ENCODE measurements at places on chromosomes 12 and 14.

- DNase-seq, result peak; percentile 72
These were observed 22.2 kb upstream of the ABCD4 start for GRCh38 chr14:74324931-74325361.

GRCh38 chr14:62443796-62444195 is 601.5 kb downstream of the KCNH5 start:
- DNase-seq, result no peak

- no peak for DNase-seq
These were observed 7.6 kb upstream of the FKBP11 start for GRCh38 chr12:48932878-48933277.

DNA sequence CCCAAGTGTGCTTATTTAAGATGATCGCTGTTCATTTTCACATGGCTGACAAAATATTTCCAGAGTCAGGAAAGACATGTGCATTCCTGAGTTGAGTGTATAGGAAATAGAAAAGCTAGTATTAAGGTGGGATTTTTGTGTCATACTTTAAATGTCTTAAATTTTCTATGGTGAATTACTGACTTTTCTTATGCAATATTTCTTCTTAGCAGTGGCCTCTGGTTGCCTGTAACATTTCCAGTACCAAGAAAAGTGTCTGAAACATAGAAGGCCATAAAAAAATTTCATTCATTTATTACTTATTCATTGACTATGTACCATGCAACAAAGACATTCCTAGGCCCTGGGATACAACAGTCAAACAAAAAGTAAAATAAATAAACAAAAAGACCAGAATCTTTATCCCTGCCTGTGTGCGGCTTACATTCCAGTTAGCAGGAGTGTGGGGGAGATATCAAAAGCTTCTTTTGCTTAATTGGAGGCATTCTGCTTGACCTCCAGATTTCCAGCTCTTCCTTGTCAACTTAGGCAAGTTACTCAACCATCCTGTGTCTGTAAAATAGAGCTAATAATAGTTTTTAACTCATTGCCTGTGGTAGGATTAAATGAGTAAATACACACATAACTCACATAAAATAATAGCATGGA is 216.3 kb upstream of the FLRT2 start:
- no peak for DNase-seq

GRCh38 chr14:28690029-28690692 is 76.4 kb upstream of the FOXG1 start:
- DNase-seq, result no peak

DNA sequence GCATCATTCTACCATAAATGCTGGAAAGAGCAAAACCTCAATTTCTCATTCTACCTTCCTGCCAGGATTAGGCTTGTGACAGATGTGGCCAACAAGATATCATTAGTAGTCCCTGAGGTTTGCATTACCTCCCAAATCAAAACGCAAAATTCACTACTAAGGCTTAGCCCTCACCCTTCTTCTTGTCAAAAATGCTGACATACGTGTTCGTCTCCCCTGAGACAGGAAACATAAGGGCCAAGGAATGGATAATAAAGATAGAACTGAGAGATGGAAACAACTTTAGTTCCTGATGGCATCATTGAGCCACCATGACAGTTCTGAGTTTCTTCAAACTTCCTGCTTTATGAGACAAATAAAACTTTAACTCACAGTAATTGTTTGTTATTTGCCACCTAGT is 642.1 kb downstream of the NOVA1 start:
- no peak for DNase-seq

DNA sequence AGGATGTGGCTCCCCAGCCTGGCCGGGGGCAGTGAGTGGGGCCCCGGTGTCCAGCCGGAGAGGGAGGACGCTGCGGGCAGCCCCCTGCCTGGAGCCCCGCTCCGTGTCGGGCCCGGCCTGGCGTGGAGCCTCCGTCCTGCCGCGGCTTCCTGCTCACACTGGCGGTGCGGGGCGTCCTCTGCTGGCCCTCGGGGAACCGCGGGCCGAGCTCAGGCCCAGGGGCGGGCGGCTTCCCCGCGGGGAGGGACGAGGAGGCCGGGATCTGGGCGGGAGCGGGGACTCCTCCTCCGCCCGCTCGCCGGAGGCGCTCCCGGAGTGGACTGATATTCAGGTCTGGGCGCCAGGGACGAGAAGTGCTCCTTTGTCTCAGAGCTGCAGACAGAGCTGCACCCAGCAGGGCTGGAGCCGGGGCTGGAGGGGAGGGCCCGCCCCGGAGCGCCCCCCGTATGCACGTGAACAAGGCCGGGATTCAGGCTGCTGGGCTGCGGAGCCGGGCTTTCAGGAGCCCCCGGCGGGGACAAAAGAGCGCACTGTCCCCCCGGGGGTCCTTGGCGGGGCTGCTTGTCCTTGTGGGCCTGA is 2.2 kb downstream of the MMP17 start:
- DNase-seq, result peak; percentile 81

DNA sequence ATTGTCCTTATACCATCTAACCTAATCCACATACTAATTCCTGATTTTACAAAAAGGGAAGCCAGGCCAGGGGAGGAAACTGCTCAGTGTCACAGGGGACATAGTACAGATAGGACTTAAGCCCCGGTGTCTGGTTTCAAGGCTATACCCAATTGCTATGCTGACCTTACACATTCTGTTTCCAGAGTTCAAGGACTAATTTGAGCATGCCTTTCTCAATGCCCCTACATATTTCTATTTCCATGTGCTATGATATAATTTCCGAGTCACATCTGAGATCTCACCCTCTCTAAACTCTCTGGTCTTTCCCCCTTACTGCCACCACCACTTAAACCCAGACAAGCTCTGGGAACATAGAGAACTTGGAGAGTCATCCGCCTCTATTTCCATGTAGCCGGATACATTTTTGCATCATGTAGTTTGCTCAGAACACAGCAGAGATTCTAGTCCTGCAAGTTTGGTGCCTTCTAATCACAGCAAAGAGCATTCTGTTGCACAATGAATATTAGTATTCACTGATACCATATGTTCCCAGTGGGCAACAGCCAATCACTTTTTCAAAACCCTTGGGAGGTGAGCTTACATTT is 34.2 kb downstream of the PPM1H start:
- no peak for DNase-seq

GRCh38 chr12:91980389-91980821 is 165.2 kb downstream of the BTG1 start:
- no peak for DNase-seq

- no peak for DNase-seq
These were observed 779.7 kb upstream of the FLRT2 start for GRCh38 chr14:84750284-84750683.

DNA sequence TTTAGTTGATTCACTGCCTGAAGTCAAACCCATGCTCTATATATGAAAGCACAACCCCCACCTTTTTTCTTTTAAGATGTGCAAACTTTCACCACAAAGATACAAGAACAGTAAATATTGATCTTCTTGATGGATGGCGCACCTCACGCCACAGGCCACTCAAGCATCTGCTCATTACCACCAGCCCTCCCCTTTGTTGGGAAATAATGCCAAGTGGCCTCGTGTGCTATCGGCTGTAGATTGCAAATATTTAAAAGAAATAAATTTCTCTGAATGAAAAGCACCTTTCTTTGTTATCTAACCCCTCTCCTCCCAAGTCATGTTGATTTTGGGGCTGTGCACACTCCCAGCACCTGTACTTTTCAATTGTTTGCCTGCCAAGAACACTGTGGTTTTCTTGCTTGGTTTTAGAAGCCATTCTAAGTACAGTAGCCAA is 122.7 kb downstream of the C12orf42 start:
- DNase-seq, result no peak

GRCh38 chr12:96247563-96247962 is 53.4 kb downstream of the ELK3 start:
- no peak for DNase-seq

DNA sequence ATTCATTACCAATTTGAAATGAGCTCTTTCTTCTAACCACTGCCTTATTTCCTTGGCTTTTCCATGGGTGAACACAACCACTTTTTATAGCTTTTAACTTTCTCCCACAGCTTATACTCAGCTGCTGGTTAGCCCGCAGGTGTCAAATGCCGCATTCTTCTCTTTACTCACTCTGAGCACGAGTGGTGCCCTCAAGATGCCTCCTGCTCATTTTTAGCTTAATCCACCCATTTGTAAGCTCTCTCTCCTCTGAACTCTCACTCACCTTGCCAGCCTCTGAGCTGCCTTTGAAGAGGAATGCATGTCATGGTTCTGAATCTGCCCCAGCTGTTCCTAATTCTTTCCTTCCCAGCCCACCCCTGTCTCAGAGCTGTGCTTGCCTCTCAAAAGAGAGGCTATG is 449.4 kb upstream of the PRICKLE1 start:
- DNase-seq, result no peak

GRCh38 chr12:51269174-51270066 is 795 bp downstream of the SMAGP start:
- peak; percentile 72 for DNase-seq

- no peak for DNase-seq
These were observed 73.2 kb downstream of the RIMBP2 start for GRCh38 chr12:130642856-130643255.

- DNase-seq, result no peak
These were observed 10.0 kb downstream of the ITGA7 start for GRCh38 chr12:55697686-55698085.

- DNase-seq, result peak; percentile 61
These were observed 12.3 kb downstream of the ABCD4 start for GRCh38 chr14:74290415-74290814.

DNA sequence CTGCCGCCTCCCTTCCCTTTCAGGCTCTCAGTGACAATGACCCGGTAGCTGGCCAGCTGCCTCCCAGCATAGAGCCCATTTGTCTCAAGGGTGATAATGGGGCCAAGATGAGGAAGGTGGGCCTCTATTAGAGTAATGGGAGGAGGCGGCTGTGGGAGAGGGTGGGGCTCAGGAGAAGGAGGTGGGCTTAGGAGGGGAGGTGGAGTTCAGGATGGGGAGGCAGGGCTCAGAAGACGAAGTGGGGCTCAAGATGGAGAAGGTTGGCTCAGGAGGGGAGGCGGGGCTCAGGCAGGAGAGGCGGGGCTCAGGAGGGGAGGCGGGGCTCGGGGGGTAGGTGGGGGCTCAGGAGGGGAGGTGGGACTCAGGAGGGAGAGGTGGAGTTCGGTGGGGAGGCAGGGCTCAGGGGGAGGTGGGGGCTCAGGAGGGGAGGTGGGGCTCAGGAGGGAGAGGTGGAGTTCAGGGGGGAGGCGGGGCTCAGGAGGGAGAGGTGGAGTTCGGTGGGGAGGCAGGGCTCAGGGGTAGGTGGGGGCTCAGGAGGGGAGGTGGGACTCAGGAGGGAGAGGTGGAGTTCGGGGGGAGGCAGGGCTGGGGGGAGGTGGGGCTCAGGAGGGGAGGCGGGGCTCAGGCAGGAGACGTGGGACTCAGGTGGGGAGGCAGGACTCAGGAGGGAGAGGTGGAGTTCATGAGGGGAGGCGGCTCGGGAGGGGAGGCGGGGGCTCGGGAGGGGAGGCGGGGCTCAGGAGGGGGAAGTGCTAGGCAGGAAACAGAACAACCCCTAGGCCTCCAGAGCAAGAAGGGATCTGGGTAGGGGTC is 36.8 kb downstream of the IQSEC3 start:
- peak; percentile 36 for DNase-seq

- no peak for DNase-seq
These were observed 169.3 kb upstream of the AMIGO2 start for GRCh38 chr12:47249082-47249481.

GRCh38 chr14:47596232-47596631 is 79.2 kb downstream of the MDGA2 start:
- no peak for DNase-seq

GRCh38 chr12:16300736-16301135 is 23.3 kb upstream of the SLC15A5 start:
- DNase-seq, result no peak

DNA sequence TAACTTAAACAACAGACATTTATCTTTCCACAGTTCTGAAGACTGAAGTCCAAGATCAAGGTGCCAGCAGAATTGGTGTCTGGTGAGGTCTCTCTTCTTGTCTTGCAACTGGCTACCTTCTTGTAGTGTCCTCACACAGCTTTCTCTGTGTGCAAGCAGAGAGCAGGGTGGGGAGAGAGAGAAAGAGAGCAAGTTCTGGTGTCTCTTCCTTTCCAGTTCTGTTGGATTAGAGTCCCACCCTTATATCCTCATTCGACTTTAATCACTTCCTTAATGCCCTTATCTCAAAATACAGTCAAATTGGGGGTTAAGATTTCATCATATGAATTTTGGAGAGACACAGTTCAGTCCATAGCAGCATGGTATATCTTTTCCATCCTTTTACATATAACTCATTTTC is 40.8 kb downstream of the DYRK2 start:
- DNase-seq, result peak; percentile 51

DNA sequence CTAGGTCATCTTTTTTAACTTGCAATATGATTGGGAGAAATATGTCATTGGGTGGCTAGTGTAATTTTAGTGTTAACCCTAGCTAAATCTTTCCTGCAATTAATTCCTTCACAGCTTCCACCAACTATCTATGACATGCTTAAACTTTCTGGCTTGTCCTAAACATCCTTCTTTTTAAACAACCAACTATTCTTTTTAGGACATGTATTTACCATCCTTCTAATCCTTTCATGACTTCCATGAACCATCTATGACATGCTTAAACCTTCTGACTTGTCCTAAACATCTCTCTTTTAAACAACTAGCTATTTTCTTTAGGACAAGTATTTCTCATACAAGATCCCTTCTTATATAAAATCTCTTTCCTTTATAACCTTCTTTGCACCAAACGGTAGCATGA is 179.6 kb upstream of the PDZRN4 start:
- no peak for DNase-seq

DNA sequence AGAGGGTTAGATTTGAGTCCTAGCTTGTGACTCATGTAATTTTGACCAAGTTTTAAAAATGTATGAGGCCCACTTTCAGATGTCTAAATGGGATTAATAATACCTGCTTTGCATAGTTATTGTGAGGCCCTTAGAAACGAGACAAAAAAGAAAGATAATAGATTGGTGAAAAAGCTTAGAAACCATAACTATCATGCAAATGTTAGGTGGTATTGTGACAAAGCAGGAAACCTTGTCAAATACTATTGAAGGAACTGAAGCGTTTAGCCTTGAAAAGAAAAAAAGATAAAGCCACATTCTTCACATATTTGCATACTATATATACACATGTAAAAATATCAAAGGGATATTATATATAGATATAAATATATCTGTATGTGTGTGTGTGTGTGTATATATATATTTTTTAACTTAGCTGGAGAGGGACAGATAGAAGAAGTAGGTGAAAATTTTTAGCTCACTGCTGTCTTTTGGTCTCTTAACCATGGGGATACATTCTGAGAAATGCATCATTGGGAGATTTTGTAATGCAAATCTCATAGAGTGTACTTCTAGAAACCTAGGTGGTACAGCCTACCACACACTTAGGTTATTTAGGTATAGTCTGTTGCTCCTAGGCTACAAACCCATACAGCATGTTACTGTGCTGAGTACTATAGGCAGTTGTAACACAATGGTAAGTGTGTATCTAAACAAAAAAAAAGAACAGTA is 270.3 kb downstream of the CCDC91 start:
- no peak for DNase-seq

- DNase-seq, result no peak
These were observed 36.5 kb downstream of the CIT start for GRCh38 chr12:119840582-119840981.

DNA sequence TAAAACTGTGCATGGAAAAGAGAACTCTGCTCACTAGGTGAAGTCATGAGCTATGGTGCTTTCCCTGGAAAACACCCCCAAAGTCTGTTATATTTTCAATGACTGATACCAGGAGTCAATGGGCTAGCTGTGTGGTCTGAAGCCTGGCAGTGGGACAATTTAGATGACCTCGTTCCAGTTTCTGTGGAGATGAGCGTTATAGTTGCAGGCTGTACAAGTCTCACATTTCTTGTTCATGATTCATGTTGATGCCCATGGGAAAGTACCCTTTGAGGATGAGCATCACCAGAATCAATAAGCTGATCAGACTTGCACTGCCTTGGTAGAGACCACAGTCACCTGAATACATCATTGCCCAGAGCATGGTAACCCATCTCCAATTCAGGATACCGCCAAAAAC is 70.7 kb downstream of the NOVA1 start:
- no peak for DNase-seq

Measured in hematopoietic multipotent progenitor cell treated with erythropoietin and hydrocortisone succinate and interleukin-3 and kit ligand, for 4 days (in vitro differentiated cells).